ENCODE measurements at places on chromosomes 6 and 20.
A peak's percentile ranks its signal among the peaks of the same experiment; 100 is the strongest.

DNA sequence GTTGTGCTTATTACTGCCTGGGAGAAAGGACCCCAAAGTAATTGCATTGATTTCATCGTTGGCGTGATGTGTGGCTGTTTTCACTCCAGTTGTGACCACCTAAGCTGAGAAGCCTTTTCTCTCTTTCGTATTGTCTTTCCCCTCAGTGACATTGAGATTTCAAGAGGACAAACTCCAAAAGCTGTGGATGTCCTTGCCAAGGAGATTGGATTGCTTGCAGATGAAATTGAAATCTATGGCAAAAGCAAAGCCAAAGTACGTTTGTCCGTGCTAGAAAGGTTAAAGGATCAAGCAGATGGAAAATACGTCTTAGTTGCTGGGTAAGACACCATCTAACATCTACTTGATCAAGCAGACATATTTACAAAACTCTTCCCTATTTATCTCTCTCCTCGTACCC lies 60.5 kb downstream of the MTHFD1L start:
- no peak for DNase-seq

- DNase-seq = no peak
These were observed 6.7 kb downstream of the SRC start for GRCh38 chr20:37352608-37352980.

- no peak for DNase-seq
These were observed 13.9 kb upstream of the NAA20 start for GRCh38 chr20:20003031-20003954.

GRCh38 chr6:156695742-156696141 lies 81.4 kb upstream of the ARID1B start:
- no peak for DNase-seq

DNA sequence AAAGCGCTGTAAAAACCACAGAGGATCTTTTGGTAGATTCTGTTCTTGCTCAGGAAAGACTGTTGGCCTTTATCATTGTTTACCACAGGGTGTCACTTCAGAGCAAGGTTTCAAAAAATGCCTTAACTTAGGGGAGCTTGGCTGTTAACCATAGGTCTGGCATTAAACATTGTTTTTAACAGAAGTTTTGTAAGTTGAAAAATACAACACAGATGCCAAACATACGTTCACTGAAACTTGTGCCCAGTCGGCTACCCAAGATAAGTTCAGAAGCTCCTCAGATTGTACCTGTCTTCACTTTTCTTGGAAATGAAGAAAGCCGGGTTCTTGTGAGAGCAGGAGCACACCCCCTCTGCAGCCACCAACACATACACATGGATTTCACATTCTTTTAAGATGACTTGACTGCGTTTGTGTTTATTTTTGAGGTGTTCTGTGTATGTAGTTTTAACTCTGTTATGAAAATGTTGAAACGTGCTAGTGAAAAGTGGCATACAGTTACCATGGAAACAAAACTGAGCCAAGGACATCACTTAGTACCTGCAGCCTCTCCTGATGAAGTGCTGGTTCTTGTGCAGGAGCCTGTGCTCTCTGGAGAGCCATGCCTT lies 64.9 kb downstream of the SYCP2L start:
- DNase-seq = peak; percentile 61

GRCh38 chr6:132382630-132383175 lies 18.6 kb downstream of the MOXD1 start:
- DNase-seq = no peak

DNA sequence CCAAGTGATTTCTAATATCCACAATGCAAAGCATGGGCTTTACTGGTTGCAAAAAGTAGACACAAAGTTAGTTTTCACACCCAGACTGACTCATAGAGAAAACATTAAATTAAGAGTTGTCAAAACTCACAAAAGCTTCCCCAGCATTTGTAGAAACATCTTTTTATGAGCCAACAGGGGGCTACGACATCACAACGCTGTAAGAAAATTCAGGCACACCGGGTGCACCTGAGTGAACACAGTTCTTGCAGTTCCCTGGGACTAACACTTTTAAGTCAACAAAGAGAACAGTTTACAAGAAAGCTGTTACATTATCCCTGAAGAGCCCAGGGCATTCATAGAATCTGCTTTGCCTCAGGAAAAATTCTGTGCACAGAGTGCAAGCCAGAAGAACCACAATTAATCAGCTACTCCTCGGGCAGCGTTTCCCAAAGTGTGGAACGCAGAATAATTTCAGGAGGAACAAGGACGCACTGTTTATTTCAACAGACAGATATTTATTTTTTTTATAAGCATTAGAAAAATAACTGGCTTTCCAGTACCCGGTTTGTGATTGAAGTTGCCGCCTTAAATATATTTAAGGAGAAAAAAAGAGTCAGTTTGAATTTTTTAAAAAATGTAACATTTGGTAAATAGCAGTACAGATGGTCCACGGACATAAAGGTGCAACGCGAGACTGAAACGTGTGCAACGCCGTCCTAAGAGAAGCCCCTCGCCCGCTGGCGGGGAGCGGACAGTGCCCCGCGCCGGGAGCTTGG lies 1.2 kb downstream of the NCOA5 start:
- DNase-seq = no peak

DNA sequence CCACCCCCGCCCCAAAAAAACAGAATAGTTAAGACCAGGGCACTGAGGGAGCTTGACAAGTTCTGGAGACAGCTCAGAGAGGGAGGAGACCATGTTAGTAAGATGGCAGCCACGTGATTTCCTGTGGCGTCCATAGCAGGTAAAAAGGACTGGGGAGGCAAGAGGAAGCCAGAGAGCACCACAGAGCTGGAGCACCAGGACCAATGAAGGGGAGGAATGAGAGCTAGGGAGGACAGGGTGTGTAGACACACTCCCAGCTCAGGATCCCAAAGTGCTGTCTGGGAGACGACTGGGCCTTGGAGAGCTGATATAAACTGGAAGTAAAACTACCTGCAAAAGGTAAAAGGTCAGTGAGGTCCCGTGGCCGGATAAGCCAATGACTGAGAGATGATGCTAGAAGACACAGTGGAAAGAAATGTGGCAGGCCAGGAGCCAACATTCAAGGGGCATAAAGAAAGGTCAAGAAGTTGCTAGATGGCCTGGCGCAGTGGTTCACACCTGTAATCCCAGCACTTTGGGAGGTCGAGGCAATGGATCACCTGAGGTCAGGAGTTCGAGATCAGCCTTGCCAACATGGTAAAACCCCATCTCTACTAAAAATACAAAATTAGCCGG lies 39.0 kb downstream of the SLC23A2 start:
- no peak for DNase-seq
